Naive B cell (primary cell): ENCODE measurements at places on chromosomes 1 and 21. TPM values are rescaled to one million over a fixed set of nuclear protein-coding genes. Genes with fewer than 3 reads are reported as not detected.

GRCh38 chr1:16440131-16440469 lies 424 bp upstream of the NECAP2 start:
- no peak for DNase-seq
- peak overlapping the region; percentile 97 for H3K4me3 ChIP-seq
- H3K27me3 ChIP-seq, result no peaks in the 10 kb centered on the region
- peaks cover 35% of the 10 kb centered on the region for H3K4me1 ChIP-seq
- peak overlapping the region; percentile 95 for H3K27ac ChIP-seq

DNA sequence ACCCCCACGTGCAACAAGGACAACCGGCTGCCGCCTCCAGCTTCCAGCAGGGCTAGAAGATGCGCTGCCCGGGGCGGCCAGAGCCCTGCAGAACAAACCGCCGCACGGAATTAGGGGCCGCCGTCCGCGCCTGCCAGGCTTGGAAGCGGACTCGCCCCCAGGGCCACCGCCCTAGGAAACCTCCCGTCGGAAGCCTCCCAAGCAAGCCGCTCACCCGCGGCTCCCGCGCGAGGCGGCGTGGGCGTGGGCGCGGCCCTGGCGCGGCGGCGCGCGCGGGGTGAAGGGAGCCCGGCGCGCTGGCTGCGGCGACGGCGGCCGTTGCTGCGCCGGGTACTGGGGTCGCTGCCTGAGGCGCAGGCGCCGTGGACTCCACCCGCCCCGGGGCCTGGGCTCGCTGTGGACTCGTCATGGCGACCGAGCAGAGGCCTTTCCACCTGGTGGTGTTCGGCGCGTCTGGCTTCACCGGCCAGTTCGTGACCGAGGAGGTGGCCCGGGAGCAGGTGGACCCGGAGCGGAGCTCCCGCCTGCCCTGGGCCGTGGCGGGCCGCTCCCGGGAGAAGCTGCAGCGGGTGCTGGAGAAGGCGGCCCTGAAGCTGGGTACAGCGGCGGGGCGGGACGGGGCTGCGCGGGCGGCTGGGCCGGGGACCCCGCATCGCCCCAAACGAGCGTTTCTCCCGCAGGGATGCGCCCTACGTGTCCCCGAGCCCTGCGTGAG lies at the start of gene SCCPDH:
SCCPDH (plus strand) TSS at position 394 of the 715 bp plus-strand sequence; CDS start at position 408, 14 bp downstream.
- H3K27me3 ChIP-seq, result peaks cover 9% of the 10 kb centered on the region
- H3K27ac ChIP-seq, result peak within 1 kb of the TSS; percentile 44
- peak within 1 kb of the TSS; percentile 89 for H3K4me3 ChIP-seq
- H3K4me1 ChIP-seq, result peaks cover 13% of the 10 kb centered on the region

DNA sequence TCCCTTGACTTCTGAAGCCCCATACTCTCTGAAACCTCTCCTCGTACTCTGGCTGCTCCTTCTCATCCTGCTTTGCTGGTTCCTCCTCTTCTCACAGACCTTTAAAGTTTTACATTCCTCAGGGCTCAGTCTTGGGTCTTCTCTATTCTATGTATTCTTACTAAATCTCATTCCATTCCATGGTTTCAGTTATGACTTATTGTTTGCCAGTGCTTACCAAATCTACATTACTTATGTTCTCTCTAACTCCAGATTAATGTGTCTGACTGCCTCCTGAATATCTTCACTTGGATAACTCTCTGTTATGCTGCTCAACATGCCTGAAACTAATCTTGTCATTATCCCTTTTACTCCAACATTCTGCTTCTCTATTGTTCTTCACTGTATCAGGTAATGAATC lies 5.4 kb upstream of the SLC35D1 start:
- no peak overlapping the region for H3K27ac ChIP-seq
- peaks cover 4% of the 10 kb centered on the region for H3K4me1 ChIP-seq
- H3K36me3 ChIP-seq, result no peaks in the 10 kb centered on the region
- no peak for DNase-seq
- no peaks in the 10 kb centered on the region for H3K27me3 ChIP-seq

NBPF20 gene
- polyA plus RNA-seq, result 0.49 TPM

DNA sequence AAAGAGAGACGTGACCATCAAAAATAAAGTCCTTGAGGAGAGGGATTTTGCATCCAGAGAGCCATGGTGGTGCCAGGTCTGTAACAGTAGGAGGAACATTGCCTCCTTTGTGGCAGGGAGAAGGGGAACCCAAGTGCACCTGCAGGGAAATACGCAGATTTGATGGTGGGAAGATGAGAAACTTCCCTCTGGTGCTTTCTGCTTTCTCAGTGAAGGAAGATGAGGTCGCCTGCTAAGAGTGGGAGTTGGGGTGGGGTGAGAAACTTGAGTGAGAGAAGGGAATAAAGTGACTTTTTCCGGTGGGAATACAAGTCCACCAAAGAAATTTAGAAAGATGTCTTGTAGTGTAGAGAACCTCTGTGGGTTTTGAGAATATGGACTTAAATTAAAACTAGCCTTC lies 9.1 kb downstream of the PLA2G4A start:
- H3K4me3 ChIP-seq, result no peak overlapping the region
- no peak for DNase-seq
- H3K27me3 ChIP-seq, result no peaks in the 10 kb centered on the region
- H3K36me3 ChIP-seq, result no peaks in the 10 kb centered on the region

DNA sequence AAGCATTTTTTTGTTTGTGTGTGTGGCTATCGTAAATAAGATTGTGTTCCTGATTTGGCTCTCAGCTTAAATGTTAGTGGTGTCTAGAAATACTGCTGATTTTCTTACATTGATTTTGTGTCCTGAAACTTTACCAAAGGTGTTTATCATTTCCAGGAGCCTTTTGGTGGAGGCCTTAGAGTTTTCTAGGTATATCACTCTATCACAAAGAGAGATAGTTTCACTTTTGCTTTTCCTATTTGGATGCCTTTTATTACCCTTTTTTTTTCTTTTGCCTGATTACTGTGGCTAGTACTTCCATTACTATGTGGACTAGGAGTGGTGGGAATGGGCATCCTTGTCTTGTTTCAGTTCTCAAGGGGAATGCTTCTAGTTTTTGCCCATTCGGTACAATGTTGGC lies 109.6 kb downstream of the S1PR1 start:
- no peak overlapping the region for H3K27ac ChIP-seq
- DNase-seq, result no peak
- H3K27me3 ChIP-seq, result no peaks in the 10 kb centered on the region
- no peaks in the 10 kb centered on the region for H3K36me3 ChIP-seq

- DNase-seq, result no peak
- H3K27ac ChIP-seq, result no peak overlapping the region
- H3K36me3 ChIP-seq, result peaks cover 12% of the 10 kb centered on the region
- H3K4me3 ChIP-seq, result no peak overlapping the region
Measured at GRCh38 chr1:32848354-32849063, 22.2 kb downstream of the FNDC5 start.

- no peak overlapping the region for H3K4me3 ChIP-seq
- no peaks in the 10 kb centered on the region for H3K4me1 ChIP-seq
Measured at GRCh38 chr1:94713472-94714141, 106.5 kb upstream of the SLC44A3 start.

DNA sequence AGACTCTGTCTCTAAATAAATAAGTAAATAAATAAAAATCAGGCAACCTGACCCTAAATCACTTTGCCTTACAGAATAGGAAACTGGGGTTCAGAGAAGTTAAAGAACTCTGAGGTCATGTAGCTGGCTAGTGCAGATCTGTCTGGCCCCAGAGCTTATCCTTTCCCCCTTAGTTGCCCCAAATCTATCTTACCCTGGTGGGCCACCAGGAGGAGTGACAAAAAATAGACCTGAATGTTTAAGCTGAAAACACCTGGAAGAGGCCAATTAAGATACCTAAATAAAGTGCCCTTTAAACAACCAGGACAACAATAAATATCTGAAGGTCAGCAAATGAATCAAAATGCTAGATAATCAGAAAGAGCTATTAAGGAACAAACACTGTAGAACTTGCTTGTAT lies 59.7 kb downstream of the TEX35 start:
- peaks cover 72% of the 10 kb centered on the region for H3K4me1 ChIP-seq
- peak overlapping the region; percentile 34 for H3K27ac ChIP-seq
- DNase-seq, result no peak
- no peaks in the 10 kb centered on the region for H3K27me3 ChIP-seq
- no peak overlapping the region for H3K4me3 ChIP-seq

- no peak for DNase-seq
- no peaks in the 10 kb centered on the region for H3K36me3 ChIP-seq
- no peaks in the 10 kb centered on the region for H3K27me3 ChIP-seq
- H3K4me1 ChIP-seq, result no peaks in the 10 kb centered on the region
- no peak overlapping the region for H3K27ac ChIP-seq
- no peak overlapping the region for H3K4me3 ChIP-seq
Measured at GRCh38 chr1:224959115-224959514, 29.6 kb downstream of the DNAH14 start.

DNA sequence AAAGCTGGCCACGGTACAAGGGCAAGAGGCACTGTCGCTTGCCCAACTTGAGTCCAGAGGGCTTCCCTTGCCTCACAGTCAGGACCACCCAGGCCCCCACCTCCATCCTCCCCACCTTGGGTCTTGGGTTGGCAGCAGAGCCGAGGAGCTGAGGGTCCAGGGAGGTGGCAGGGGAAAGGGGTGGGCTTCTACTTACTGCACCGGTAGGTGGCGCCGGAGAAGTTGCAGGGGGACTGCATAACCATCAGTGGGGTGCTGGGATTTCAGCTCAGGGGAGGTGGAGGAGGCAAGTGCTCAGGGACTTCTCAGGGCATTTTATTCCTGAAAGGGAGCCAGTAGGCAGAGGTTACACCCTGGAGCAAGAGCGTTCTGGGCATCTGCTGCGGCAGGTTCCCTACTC lies 44.0 kb downstream of the TRIM62 start:
- no peak overlapping the region for H3K27ac ChIP-seq
- H3K4me3 ChIP-seq, result no peak overlapping the region
- H3K27me3 ChIP-seq, result no peaks in the 10 kb centered on the region
- DNase-seq, result peak; percentile 16

DNA sequence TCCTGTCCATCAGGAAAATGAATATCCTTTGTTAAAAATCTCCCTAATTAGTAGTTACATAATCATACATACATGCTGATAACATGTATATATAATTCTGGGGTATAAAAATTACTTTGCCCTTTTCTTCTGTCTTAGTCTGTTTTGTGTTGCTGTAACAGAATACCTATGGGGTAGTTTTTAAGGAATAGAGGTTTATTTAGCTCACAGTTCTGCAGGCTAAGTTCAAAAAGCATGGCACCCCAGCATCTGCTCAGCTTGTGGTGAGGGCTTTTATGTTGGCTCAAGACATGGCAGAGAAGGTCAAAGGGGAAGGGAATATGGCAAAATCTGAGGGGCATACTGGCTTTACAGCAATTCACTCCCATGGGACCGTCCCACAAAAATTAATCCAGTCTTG lies 16.3 kb upstream of the RPS6KC1 start:
- no peak for DNase-seq
- peaks cover 45% of the 10 kb centered on the region for H3K27me3 ChIP-seq
- no peaks in the 10 kb centered on the region for H3K36me3 ChIP-seq
- H3K27ac ChIP-seq, result no peak overlapping the region
- H3K4me1 ChIP-seq, result no peaks in the 10 kb centered on the region

MANEAL gene
- 2.7 TPM for polyA plus RNA-seq

DNA sequence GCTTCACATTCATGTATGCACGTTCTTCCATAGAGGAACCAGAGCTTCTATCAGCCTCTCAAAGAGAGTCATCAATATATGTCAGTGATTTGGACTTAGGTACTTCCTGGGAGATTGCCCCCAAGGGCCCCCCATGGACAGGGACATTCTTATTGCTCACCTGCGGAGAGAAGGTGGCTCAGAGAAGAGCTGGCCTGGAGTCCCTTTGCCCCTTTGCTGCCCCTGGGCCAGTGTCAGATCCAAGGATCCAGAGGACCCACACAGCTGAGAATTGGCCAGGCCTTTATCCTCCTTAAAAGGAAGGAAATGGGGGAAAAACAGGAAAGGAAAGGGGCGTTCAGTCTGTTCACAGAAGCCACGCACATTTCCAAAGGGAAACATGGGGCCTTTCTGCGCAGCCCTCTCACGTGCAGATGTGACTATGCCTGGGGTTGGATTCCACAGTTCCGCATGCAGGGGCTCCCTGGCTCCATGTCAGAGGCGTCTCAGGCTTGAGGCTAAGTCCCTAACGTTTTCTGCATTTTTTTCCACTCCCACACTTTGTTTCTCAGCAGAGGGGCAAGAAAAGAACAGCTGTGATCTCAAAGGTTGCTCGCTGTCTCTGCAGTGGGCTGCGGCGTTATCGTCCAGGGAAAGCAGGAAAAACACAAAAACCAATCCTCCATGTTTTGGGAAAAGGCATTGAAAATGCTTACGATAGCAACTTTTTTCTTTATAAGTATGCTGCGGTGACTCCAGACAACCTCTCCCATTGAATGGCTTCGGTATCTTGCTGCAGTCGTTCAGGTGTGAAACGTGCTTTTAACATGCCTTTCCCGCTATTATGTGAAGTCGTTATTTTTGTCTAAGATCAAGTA lies 5.9 kb downstream of the C1orf226 start:
- no peak overlapping the region for H3K4me3 ChIP-seq
- no peak overlapping the region for H3K27ac ChIP-seq
- DNase-seq, result no peak
- no peaks in the 10 kb centered on the region for H3K36me3 ChIP-seq

TMEM269 gene
- not detected for polyA plus RNA-seq

DNA sequence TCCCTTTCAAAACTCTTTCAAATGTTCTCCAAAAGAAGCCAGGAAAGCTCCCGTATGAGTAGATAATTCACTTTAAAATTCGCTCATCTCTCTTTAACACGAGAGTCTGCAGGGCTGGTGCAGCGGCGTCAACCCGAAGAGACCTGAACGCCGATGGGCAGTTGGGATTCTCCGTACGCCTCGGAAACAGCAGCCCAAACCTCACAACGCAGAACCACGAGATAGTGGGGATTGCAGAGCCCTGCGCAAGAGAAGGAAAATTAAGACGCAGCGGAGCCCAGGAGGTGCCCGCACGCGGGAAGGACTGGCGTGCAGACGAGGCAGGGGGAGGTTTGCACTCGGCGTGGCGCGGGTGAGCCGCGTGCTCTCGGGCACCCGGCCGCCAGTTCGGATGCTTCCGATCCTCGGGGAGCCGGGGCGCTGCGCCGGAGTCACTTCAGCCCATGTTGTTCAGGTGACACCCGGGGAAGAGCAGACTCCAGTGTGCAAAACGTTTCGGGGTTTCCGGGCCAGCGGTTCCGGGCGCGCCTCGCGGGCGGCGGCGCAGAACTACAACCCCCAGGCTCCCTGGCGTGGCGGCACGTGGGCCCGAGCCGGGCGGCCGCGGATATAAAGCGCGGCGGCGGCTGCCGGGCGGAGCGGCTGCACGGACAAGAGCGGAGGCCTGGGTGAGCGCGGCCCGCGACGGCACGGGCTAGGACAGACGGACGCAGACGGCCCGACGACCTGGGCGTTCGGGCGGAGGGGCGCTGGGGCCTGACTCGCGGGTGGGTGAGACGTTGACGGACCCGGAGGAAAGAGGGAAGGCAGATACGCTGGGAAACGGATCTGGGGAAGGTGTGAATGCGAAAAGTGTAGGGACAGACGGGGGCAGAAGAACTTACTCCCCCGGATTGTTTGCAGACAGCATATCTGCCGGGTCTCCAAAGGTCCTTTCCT lies at the start of gene NPL:
NPL (plus strand) TSS at position 636 of the 939 bp plus-strand sequence. CDS start 4,599 bp downstream, outside the sequence.
- peaks cover 9% of the 10 kb centered on the region for H3K4me1 ChIP-seq
- H3K27ac ChIP-seq, result peak within 1 kb of the TSS; percentile 30
- peak within 1 kb of the TSS; percentile 90 for H3K4me3 ChIP-seq
- peak; percentile 75 for DNase-seq
